ENCODE measurements at places on chromosomes 5 and 9. TPM values are rescaled to one million over a fixed set of nuclear protein-coding genes. Genes with fewer than 3 reads are reported as not detected.

Gene C1QTNF3
- total RNA-seq = 7.0 TPM

DNA sequence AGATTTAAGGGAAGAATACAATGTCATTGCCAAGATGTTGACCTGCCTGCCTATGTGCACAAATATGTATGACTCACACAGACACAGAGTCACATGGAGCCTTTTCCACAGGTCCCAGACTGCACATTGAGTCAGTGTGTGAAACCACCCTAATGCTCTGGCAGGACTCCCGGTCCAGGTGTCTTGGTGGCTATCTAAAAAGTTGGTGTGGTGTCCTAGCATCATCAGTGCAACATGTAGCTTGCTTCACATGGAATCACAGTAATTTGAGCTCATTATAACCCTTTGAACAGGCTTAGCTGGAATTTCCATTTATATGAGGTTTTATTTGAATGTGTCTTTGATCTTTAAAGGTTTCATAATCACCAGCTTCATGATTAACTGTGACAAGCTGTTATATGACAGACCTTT is 10.7 kb downstream of the IFNA5 start:
- peak; percentile 62 for DNase-seq

Gene KLHL9
- 25.0 TPM for total RNA-seq

DNA sequence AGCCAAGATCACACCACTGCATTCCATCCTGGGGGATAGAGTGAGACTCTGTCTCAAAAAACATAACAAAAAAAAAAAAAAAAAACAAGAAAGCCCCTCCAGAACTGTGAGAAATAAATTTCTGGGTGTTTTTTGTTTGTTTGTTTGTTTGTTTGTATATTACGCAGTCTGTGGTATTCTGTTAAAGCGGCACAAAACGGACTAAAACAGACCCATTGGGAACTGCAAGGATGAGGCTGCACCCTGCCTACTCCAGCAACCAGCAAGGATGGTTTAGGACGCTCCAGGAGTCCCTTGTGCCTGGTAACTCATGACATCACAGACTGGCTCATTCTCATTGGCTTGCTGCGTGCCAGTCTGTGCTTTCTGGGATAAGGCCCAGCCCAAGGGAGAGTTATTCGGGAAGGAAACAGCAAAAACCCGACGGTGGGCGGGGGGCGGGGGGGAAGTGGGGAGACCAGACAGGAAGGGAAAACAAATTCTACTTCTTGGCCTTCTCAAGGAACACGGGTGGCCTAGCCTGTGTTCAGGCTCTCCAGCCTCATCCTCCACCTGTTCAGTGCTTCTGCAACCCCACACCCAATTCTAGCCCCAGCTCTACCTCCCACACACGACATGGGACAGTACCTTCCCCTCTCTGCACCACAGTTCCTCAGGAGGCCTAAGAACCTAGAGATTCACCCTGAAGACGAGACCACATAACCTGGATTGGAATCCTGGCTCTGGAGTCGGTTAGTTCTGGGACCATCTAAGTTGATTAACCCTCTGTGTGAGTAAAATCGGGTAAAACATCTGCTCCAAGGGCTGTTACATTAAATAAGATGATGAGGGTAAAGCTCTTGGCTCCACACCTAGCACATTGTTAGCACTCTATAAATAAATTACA is 2.8 kb downstream of the CD74 start:
- DNase-seq = peak; percentile 91

Gene KIF4B
- total RNA-seq = not detected

Gene CBY3
- total RNA-seq = not detected

- DNase-seq = no peak
Observed at GRCh38 chr9:90680534-90680933, 37.9 kb upstream of the DIRAS2 start.

Gene MAPK9
- total RNA-seq = 36.1 TPM

Gene SREK1
- 54.1 TPM for total RNA-seq

Gene TMEM38B
- total RNA-seq = 12.6 TPM

Gene TTLL11
- total RNA-seq = 10.9 TPM

GRCh38 chr5:50328193-50328729 is 112.8 kb downstream of the EMB start:
- no peak for DNase-seq

- DNase-seq = peak; percentile 89
Observed at GRCh38 chr9:131755541-131756198, 15.8 kb upstream of the RAPGEF1 start.

Gene CDKN2B
- 2.5 TPM for total RNA-seq

DNA sequence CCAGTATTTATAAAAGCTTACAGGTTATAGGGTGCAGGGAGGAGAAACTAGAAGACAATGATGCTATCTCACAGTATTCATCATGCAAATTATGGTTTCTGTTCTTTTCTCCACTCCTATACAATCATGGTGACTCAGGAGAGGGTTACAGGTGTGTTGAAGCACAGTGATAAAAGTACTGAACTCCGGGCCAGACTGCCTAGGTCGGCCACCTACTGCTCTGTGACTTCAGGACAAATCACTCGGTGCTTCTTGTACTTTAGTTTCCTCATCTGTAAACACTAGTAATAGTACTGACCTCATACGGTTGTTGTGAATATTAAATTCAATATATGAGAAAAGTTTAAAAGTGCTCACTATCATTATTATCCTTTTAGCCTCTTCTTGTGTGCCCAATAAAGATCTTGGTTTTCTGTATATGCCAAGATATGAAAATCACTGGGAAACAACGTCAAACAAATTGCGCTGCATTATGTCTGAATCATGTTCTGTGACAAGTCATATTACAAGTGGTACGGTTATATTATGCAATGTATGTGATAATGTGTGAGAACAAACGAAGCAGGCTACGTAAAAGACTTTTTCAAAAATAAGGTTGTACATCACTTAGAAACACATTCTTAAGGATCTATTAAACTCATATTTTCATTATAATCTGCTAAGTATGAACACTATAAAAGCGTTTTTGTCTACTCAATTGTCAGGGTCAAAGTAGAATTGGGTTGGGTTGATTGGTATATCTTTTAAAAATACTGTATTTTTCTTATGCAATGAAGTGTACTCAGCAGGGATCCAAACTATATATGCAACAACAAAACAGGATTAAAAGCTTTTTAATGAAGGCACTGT is 153.3 kb downstream of the EFNA5 start:
- DNase-seq = no peak

DNA sequence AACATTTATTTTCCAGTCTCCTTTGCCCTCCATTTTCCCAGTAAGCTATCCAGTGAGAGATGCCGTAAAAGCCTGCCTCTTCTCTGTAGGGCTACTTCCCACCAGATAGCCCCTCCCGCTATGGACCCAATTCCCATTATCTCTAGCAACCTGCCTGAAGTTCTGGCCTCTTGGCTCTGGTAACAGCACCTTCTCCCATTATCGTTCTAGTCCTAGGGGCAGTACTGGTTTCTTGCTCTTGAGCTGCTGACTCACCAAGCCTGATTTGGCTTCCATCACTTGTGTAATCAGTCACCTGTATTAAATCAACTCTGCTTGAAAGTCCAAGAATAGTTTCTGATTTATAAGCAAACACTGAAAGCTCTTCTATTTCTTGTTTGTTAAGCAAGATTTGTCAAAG is 42.8 kb upstream of the PARP8 start:
- DNase-seq = no peak

- no peak for DNase-seq
Observed at GRCh38 chr5:72407541-72407940, 87.4 kb downstream of the PTCD2 start.

Gene LECT2
- not detected for total RNA-seq
